IPS DF 6.9 (cell line): ENCODE measurements at places on chromosomes 1 and 21.

DNA sequence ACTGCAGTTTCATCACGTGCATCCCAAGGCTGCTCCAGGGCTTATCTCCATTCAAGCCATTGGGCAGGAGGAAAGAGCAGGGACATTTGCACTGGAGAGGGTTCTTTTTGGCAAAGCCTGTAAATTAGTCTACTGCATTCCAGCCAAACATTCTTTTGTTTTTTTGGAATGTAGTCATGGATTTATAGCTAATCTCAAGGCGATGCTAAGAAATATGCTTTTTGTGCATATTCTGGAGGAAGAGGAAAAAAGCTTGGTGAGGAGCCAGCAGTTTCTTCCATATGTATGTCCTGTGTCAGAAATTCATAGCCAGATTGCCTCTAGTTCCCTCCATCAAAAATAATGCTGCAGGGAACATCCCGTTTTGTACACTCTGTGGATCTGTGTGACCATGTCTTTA, 221.4 kb downstream of the BACH1 start:
- no peak overlapping the region for H3K4me3 ChIP-seq
- H3K27me3 ChIP-seq = no peaks in the 10 kb centered on the region
- no peaks in the 10 kb centered on the region for H3K36me3 ChIP-seq

- H3K36me3 ChIP-seq = no peaks in the 10 kb centered on the region
- H3K4me3 ChIP-seq = no peak overlapping the region
- H3K4me1 ChIP-seq = no peaks in the 10 kb centered on the region
- no peak for DNase-seq
These were observed 932.8 kb downstream of the TTLL7 start for GRCh38 chr1:83065952-83066727.

DNA sequence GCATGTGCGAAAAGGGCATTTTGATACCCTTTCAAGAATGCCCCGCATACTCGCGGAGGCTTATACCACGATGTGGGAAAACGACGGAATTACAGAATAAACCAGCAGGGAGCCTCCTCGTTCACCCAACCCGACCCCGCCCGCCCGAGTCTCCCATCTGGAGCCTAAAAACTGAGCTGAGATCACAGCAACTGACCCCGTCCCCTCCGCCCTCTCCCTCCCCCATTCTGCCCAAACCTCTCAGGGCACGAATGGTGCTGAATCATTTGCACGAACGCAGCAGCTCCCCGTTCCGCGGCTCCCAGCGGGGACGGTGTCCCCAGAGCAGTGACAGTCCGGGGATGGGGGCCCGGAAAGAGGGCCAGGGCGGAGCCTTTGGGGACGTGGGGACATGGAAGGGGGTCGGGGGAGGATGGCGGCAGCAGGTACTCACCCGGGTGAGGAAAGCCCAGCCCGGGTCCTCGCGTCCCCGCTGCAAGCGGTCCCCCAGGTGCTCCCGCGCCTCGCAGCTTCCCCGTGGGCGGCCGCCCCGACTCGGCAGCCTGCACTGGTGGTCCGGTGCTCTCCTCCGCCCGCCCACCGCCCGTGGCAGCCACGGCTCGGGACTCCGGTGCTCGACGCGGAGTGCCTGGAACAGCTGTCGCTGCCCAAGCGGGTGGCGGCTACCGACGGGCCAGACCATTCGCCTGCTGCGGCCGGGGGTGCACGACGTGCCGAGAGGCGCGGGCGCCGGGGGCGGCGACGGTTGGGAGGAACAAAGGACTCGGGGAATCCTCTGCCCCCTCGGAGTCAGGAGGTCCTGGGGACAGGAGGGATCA, at the start of gene TTLL7:
TTLL7 (minus strand) TSS at position 635 of the 818 bp plus-strand sequence. CDS start 46,921 bp downstream, outside the sequence.
- H3K4me3 ChIP-seq = peak within 1 kb of the TSS; percentile 91; the same call in 1 of the 2 replicates
- H3K4me1 ChIP-seq = no peaks in the 10 kb centered on the region; the same call in 1 of the 2 replicates
- H3K27me3 ChIP-seq = peaks cover 10% of the 10 kb centered on the region
- no peak within 1 kb of the TSS for H3K27ac ChIP-seq
- no peaks in the 10 kb centered on the region for H3K36me3 ChIP-seq

- no peak for DNase-seq
- peaks cover 3% of the 10 kb centered on the region for H3K4me1 ChIP-seq
- no peaks in the 10 kb centered on the region for H3K27me3 ChIP-seq
These were observed 27.2 kb upstream of the DMRTB1 start for GRCh38 chr1:53431805-53432565.

DNA sequence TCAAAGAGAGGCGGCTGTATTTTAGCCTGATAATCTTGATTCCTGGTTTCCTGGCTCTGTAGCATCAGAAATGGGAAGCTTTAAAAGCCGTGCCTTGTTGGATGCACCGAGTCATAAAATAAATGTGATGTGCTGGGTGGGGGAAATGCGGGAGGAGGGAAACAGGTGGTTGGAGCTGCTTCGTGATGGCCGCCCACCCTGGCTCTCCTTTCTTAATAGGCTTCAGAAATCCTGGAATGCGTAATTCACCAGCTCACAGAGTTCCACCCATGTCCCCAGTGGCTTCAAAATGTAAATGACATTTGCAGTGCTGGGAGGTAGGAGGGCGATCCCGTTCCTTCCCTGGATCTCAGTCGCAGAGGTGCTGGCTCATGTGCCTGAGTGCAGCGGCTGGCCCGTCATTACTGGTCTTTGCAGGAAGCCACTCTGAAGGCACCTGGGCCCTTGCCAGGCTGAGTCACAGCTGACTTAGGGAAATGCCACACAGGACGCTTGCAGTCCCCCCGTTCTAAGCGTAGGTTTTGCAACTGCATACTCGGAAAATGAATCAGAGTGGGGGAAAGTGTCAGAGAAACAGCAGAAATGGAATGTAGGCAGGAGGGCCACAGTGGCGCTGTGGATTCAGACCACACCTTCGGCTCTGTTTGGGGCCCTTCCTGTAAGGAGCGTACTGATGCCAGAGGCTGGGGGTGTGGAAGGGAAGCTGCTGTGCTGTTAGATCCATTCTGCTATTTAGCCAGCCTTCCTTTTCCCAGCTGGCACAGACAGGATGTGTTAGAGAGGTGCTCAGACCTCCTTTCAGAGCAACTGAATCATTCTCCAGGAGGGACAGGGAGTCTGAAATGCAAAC, 37.6 kb downstream of the GALNT2 start:
- H3K36me3 ChIP-seq = no peaks in the 10 kb centered on the region
- no peak overlapping the region for H3K4me3 ChIP-seq
- H3K4me1 ChIP-seq = peaks cover 4% of the 10 kb centered on the region
- no peaks in the 10 kb centered on the region for H3K27me3 ChIP-seq
- no peak overlapping the region for H3K27ac ChIP-seq
- DNase-seq = no peak

- H3K27ac ChIP-seq = no peak overlapping the region
- no peaks in the 10 kb centered on the region for H3K27me3 ChIP-seq
- H3K4me3 ChIP-seq = no peak overlapping the region
- H3K36me3 ChIP-seq = no peaks in the 10 kb centered on the region
- DNase-seq = no peak
These were observed 27.3 kb upstream of the EPHA2 start for GRCh38 chr1:16183179-16183578.

DNA sequence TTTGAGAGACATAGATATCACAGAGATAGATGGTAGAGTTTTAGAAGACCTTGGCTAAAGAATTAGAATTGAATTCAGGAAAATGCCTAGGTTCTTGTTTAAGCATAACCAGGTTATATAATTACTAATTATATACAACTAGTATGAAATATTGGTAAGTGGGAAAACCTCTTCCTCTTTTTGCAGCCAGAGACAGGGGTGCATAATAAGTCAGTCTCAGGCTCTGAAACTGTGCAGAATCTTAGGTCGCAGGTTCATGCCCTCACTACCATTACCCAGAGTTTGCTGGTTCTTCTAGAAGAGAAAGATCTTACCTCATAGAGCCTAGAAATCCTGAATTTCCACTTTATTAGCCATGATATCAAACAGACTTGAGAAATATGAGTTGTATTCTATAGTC, 183.3 kb downstream of the NEK7 start:
- no peak overlapping the region for H3K27ac ChIP-seq
- no peak for DNase-seq
- H3K4me3 ChIP-seq = no peak overlapping the region
- no peaks in the 10 kb centered on the region for H3K27me3 ChIP-seq

DNA sequence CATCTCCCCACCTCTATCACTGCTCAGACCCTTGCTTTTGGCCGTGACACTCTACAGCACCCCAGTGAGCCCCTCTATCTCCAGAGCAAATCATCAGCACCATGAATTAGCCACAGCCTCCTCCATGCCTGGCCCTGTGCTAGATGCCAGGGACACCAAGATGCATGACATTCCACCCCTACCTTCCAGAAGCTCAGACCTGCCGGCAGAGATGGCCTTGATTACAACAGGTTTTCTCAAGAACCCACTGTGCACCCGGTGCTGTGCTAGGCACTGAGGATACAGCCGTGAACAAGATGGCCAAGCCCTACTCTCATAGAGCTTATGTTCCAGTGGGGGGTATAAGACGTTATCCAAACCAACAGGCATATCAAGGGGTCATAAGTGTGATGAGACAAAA, 30.6 kb downstream of the CDK18 start:
- peaks cover 1% of the 10 kb centered on the region; the same call in 1 of the 2 replicates for H3K27me3 ChIP-seq
- 0 out of 2 replicates have a peak, but pooled peaks cover 5% of the 10 kb centered on the region for H3K36me3 ChIP-seq
- H3K4me3 ChIP-seq = no peak overlapping the region
- no peak overlapping the region for H3K27ac ChIP-seq
- DNase-seq = no peak
- H3K4me1 ChIP-seq = no peaks in the 10 kb centered on the region

GRCh38 chr1:19484338-19484797, 971 bp downstream of the CAPZB start:
- no peak for DNase-seq
- H3K27ac ChIP-seq = no peak overlapping the region
- no peaks in the 10 kb centered on the region for H3K27me3 ChIP-seq
- peaks cover 24% of the 10 kb centered on the region for H3K4me1 ChIP-seq
- peak overlapping the region; percentile 77 for H3K4me3 ChIP-seq
- H3K36me3 ChIP-seq = no peaks in the 10 kb centered on the region

GRCh38 chr1:81717230-81717629, 83.5 kb upstream of the ADGRL2 start:
- H3K27me3 ChIP-seq = no peaks in the 10 kb centered on the region
- no peak overlapping the region for H3K4me3 ChIP-seq
- DNase-seq = no peak
- H3K27ac ChIP-seq = no peak overlapping the region
- no peaks in the 10 kb centered on the region for H3K4me1 ChIP-seq

DNA sequence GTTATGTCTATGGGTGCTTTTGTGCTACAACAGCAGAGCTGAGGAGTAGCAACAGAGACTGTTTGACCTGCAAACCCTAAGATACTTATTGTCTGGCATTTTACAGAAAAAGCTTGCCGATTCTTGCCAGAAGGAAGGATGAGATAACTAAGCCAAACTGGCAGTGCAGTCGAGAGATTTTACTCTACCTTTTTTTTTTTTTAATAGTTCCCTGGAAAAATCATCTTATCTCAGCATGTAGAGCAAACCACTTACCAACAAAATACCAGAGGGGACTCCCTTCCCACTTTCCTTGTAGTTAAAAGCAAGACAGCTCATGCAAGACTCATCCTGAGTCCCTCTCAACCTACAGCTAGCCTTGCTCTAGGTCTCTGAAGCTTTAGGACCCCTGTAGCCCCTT, 132.9 kb downstream of the SYT2 start:
- no peaks in the 10 kb centered on the region for H3K27me3 ChIP-seq
- no peak for DNase-seq
- no peak overlapping the region for H3K4me3 ChIP-seq
- no peak overlapping the region for H3K27ac ChIP-seq
- H3K36me3 ChIP-seq = no peaks in the 10 kb centered on the region
- peaks cover 2% of the 10 kb centered on the region; the same call in 1 of the 2 replicates for H3K4me1 ChIP-seq

- no peaks in the 10 kb centered on the region for H3K36me3 ChIP-seq
- DNase-seq = no peak
- no peak overlapping the region for H3K27ac ChIP-seq
- H3K4me3 ChIP-seq = peak overlapping the region; percentile 58; the same call in 1 of the 2 replicates
- no peaks in the 10 kb centered on the region; the same call in 1 of the 2 replicates for H3K27me3 ChIP-seq
These were observed 776 bp downstream of the HLCS start for GRCh38 chr21:36965720-36966065.

GRCh38 chr1:34656731-34657130, 98.1 kb upstream of the GJB5 start:
- no peaks in the 10 kb centered on the region for H3K27me3 ChIP-seq
- H3K36me3 ChIP-seq = no peaks in the 10 kb centered on the region
- H3K4me3 ChIP-seq = no peak overlapping the region
- H3K27ac ChIP-seq = no peak overlapping the region

DNA sequence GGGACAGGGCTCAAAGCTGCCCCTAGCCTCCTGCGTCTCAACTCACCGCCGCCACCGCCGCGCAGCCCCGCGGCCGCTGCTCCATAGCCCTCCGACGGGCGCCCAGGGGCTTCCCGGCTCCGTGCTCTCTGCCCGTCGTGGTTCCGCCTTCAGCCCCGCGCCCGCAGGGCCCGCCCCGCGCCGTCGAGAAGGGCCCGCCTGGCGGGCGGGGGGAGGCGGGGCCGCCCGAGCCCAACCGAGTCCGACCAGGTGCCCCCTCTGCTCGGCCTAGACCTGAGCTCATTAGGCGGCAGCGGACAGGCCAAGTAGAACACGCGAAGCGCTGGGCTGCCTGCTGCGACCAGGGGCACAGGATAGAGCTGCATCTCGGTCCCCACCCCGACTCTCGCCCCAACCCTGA, at the start of gene TNFRSF25:
TNFRSF25 (minus strand) TSS at position 151 of the 400 bp plus-strand sequence; CDS start at position 85, 66 bp downstream.
- no peak within 1 kb of the TSS for H3K27ac ChIP-seq
- no peaks in the 10 kb centered on the region for H3K27me3 ChIP-seq
- peaks cover 30% of the 10 kb centered on the region for H3K36me3 ChIP-seq
- DNase-seq = no peak

- H3K4me1 ChIP-seq = no peaks in the 10 kb centered on the region
- H3K36me3 ChIP-seq = no peaks in the 10 kb centered on the region
- H3K27ac ChIP-seq = no peak overlapping the region
- no peak overlapping the region for H3K4me3 ChIP-seq
- H3K27me3 ChIP-seq = no peaks in the 10 kb centered on the region
These were observed 8.7 kb downstream of the TIE1 start for GRCh38 chr1:43309405-43310025.

GRCh38 chr1:224505454-224506093, 71.0 kb upstream of the WDR26 start:
- H3K27me3 ChIP-seq = no peaks in the 10 kb centered on the region
- no peaks in the 10 kb centered on the region for H3K36me3 ChIP-seq
- DNase-seq = no peak
- peaks cover 7% of the 10 kb centered on the region for H3K4me1 ChIP-seq
- no peak overlapping the region for H3K4me3 ChIP-seq
- no peak overlapping the region for H3K27ac ChIP-seq

DNA sequence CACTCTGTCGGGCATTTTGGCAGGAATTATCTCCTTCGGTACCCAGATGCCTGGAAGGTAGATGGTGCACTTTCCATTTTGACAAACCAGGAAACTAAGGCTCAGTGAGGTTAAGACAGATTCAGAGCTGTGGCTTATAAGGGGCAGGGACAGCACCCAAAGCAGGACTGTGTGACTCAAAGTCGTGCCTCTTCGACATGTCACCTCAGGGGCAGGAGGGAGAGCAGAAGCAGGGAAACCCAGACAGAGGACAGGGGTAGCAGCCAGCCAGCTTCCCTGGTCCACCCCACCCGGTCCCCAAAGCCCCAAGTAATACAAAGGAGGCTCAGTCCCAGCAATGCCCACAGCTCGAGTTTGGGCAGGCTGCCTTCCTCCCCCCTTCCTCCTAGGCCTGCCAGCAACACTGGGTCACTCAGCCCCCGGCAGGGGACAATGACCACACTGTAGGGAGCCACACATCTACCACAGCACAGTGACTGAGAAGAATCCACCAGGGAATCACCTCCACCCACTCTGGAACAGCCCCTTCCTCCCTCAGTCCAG, 2.5 kb downstream of the RHOC start:
- no peaks in the 10 kb centered on the region; the same call in 1 of the 2 replicates for H3K27me3 ChIP-seq
- no peak overlapping the region; the same call in 1 of the 2 replicates for H3K4me3 ChIP-seq
- H3K27ac ChIP-seq = no peak overlapping the region
- DNase-seq = no peak
- peaks cover 11% of the 10 kb centered on the region for H3K36me3 ChIP-seq
- H3K4me1 ChIP-seq = peaks cover 16% of the 10 kb centered on the region

- DNase-seq = no peak
- H3K36me3 ChIP-seq = no peaks in the 10 kb centered on the region
- no peak overlapping the region for H3K27ac ChIP-seq
These were observed 274.0 kb upstream of the KIAA0040 start for GRCh38 chr1:175466556-175466955.
